AG09309 (cell line): ENCODE measurements at places on chromosomes 3 and 15.

GRCh38 chr15:77494964-77495363 is 74.3 kb downstream of the HMG20A start:
- DNase-seq, result no peak

GRCh38 chr3:98628317-98628716 is 34.9 kb upstream of the CPOX start:
- DNase-seq, result no peak

DNA sequence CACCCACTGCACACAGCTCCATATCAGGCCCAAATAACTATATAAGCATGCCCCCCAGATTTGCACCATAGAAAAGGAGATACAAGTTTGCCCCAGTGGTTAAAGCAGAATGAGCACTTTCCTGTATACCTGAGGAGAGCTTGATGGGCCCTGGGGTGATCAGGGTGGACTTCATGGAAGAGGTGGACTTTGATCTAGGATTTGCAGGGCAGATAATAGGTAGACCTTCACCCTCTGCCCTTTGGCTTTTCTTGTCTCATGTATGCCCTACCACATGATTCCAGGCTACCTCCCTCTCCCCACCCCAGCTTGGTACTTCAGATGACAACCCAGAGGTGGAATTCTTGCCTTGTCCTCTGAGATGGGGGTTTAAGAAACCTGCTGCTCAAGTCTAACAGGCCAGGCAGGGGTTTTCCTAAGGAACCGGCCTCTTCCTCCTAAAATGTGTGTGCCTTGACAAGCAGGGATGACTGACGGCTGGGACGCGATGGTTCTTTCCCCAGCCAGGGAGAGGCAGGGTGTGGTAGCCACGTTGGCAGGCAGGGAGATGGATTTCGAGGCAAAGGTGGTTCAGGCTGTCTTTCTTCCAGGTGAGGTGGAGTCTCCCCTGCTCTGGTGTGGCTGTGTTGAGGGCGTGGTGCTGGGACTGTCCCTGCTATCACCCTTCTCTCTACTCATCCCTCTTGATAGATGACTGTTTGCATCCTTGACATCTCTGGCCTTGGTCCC is 6.6 kb upstream of the RHCG start:
- no peak for DNase-seq

DNA sequence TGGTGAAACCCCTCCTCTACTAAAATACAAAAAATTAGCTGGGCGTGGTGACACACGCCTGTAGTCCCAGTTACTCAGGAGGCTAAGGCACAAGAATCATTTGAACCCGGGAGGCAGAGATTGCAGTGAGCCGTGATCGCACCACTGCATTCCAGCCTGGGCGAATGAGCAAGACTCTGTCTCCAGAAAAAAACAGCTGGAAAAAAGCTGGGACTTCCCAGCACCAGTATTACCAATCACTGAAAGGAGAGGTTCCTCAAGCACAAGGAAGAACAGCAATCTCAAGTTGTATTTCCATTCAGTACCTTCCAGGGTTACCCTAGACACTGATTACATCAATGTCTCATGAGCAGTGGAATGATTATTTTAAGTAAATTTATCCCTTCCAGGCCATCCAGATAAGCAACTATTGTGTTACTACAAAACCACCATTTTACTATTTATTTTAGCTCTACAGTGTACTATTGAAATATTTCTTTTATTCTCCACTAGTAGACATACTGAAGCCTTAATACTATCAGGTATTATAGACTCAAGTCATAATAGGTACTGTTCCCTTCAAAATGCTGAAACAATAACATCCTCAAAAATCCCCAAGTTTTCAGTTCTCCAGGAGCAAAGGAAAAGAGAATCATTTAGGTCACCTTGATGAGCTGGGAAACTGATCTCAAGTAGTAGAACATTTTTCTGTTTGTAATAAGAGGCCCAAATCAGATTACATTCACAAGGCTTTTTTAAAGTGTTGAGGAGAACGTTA is 54.8 kb upstream of the VGLL4 start:
- DNase-seq, result no peak

- DNase-seq, result no peak
Measured at GRCh38 chr3:120770891-120771290, 28.3 kb downstream of the GTF2E1 start.

GRCh38 chr3:172031996-172032395 is 7.4 kb upstream of the FNDC3B start:
- DNase-seq, result no peak
